Sciatic nerve (tissue), 2 donors: ENCODE measurements at places on chromosomes 16 and 17.

- DNase-seq, result peak; percentile 65
These were observed 38.3 kb downstream of the ABCC12 start for GRCh38 chr16:48117217-48118105.

DNA sequence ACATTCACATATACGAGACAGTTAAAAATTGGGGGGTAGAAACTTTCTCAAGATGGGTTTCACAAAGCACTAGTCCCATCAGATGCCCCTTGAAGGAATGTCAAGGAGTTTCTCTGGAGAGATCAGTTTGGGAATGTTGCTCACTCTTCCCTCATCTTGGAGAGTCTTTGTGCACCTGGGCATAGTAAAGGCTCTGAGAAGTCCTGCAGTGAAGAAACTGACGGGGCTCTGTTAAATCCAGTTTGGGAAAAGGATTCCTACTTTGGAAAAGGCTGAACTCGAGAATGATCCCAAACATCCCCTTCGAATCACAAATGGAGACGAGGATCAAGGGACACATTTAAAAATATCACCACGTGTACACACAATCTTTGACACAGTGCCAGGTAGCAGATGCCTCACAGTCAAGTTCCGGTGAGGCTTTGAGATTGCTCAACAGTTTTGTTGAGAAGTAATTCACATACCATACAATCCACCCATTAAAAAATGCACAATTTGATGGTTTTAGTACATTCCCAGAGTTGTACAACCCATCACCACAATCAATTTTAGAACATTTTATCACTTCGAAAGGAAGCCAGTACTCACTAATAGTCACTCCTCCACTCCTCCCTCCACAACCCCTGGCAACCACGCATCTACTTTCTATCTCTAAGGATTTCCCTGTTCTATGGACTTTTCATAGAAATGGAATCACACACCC lies 203.4 kb upstream of the FOXF1 start:
- no peak for DNase-seq

DNA sequence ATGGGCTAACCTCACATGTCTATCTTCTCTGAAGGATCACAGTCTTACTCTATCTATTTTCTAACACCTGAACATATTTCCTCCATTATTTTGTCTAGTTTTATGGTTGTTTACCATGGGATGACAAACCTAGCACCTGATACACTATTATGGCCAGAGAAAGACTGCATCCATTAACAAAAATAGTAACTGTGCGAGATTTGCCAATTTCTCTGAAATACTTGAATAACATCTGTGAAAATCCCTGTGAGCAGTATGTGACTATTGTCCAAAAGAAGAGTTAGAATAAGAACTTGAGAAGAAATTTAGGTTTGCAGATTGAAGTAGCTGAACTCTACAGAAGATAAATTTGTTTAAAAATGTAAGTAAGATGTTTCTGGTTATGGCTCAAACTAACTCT lies 142.0 kb upstream of the CDH11 start:
- DNase-seq, result no peak

DNA sequence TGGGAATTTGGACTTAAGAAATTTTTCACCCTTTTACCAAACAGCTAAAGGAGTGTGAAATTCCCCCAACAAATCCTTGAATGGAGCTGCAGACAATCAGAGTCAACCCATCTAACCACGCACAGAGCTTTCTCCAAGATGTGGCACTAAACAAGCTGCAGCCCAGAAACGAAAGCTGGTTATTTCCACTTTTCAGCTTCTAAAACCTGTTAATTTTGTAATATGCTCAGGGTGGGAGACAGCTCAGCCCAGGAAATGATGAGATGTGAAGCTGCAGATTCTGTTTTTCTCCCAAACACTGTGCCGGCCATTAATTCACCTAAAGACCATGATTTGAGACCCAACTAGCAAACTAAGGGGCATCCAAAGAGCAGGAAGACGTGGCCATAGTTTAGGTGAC lies 33.2 kb upstream of the ABR start:
- no peak for DNase-seq

GRCh38 chr16:49928176-49929041 lies 72.5 kb upstream of the ZNF423 start:
- DNase-seq, result peak; percentile 42

DNA sequence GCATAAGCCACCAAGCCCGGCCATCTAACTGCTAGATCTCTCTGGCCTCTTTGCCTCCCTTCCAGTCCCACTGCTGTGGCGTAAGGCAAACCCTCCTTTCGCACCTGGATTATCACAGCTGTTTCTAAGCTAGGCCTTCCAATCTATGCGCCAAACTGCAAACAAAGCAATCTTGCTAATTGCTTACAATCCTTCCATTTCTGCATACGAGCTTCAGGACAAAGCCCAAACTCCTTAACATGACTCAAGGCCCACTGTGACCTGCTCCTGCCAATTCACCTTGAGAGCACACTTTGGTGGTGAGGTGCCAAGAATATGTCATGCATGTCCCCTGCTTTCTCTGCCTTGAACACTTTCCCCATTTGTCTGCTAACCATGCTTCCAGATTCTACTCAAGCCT lies 6.0 kb upstream of the ARL5C start:
- no peak for DNase-seq

- no peak for DNase-seq
These were observed 128.4 kb downstream of the ENGASE start for GRCh38 chr17:79203016-79203415.

GRCh38 chr16:52546291-52547003 lies 496 bp downstream of the TOX3 start:
- DNase-seq, result no peak

DNA sequence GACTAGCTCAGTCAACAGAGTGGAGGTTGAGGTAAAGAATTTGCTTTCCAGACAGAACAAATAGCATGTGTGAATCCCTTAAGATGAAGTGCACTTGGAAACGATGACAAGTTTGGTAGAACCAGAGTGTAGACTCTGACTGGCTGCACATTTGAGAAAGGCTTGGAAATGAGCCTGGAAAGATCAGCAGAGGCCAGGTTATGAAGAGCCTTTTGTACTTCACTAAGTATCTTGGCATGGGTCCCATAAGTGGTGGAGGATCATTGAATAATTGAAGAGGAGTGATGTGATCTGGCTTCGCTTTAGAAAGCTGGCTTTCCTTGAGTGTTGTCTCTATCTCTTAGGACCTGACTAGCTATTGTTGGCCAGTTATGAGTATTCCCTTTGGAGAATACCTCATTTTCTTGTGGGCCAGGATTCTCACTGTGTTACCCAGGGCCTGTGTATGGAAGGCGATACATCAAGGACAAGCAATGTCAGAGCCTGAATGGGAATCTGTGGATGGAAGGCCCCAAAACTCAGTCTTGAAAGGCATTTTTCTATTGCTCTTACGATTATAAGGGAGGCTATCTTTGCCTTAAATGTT lies 329.8 kb downstream of the UTP18 start:
- no peak for DNase-seq

DNA sequence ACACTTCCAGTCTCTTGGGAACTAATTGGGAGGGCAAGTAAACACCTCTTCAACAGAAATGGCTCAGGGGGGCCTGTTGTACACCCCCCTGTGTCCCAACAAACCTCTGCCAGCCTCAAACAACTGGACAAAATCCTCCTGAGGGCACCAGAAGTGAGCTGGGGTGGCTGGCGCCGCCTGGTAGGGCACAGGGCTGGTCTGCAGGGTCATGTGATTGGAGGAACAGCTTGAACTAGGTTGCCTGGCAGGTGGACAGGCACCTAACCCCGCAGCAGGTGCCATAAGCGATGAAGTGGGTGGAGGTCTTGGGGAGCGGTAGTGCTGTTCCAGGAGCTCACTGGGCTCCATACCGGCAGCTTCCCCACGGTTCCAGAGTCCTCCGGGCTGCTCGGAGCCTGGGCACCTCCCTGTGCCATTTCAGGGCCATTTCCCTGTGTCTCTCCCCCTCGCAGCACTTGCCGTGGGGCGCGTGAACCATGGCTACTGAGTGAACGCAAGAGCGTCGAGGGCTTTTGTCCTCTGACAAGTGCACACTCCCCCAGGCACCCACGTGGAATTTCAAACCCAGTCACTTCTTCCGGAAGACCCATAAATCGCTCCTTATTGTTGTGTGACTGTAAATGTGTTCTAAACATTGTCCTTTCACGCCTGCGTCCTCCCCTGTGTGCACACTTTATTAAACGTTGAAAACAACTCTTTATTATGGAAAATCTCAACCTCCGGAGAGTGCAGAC lies 101.5 kb downstream of the SEC14L1 start:
- DNase-seq, result no peak

- DNase-seq, result no peak
These were observed 45.7 kb upstream of the FAM20A start for GRCh38 chr17:68646626-68647526.

DNA sequence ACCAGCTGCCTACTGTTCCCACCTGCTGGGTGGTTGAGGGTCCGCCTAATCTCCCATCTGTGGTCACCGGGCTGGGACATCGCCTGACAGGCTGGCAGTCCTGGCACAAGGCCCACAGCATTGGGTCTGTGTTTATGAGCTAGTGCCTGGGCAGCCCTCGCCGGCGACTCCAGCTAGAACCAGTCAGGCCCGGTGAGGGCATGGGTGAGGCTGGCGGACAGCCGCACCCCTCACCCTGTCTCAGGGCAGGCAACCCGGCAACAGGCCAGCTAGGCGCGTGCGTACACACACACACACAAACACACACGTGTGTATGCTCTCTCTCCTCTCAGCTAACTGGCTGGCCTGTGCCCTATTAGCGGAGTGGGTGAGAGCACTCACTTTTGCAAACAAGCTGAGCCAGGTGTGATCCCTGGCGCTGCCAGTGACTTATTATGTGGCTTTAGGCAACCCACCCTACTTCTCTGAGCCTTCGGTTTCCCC lies 10.4 kb downstream of the HSD11B2 start:
- DNase-seq, result no peak

GRCh38 chr17:68612209-68612922 lies 11.2 kb upstream of the FAM20A start:
- DNase-seq, result no peak

- no peak for DNase-seq
These were observed 23.9 kb downstream of the SLC39A11 start for GRCh38 chr17:73068322-73069153.

DNA sequence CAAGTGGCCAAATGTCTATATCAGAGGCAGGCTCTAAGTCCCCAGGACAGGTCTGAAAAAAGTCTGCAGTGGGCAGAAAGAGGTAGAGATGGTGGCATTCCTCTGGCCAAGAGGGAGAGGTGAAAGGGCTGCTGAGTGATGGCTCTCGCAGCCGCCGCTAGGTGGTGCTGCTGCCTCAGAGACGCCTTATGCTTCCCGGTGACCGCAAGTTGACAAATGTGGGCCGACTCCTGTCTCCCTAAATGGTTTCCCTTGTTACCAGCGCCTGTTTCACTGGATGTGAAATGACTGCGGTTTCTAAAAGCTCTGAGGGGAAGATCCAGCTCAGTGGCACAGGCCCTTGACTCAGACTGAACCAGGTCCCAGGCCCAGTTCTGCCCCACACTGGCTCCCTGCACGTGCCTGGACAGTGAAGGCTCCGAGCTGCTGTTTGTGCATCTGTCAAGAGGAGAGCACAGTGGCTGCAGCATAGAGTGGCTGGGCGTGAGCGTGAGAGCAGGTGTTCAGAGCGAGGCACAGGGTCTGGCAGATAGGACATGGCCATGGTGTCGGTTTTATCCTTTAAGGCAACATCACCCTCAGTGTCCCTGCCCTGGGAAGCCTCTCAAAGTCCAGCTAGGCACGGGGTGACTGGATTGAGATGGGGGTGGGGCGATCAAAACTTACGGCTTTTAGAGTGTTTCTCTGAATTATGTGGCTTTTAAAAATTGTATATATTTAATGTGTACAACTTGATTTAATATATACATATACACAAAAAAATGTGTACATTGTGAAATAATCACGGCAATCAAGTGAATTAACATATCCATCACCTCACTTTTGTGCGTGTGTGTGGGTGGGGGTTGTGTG lies 19.9 kb downstream of the CLEC16A start:
- peak; percentile 93 for DNase-seq

- no peak for DNase-seq
These were observed 201.5 kb upstream of the CACNG5 start for GRCh38 chr17:66633317-66633965.

DNA sequence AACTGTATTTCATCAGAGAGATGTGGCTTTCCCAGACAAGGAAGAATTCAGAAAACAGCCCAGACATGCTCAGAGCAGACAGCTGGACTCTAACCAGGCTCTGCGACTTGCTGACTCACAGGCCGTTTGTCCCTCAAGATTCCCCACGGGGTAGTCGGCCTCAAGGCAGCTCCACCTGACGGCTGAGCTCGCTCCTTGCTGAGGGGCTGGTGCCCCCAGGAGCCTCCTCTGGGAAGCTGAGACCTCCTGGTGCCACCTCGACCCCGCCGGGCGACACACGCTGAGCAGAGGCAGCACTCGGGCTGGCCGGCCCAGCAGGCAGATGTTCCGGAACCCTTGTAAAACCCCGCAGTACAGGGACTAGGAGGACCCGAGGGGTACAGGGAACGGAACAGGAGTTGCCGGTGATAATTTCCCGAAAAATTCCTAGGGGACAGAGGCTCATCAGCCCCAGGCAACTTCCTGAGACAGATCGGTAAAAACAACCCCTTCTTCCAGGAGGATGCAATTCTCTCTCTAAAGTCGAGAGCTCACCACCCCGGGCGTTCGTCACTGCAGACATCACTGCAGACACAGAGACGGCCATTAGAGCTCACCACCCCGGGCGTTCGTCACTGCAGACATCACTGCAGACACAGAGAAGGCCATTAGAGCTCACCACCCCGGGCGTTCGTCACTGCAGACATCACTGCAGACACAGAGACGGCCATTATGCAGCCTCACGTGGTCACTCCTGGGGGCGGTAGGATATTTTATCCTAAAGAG lies 19.9 kb downstream of the RPH3AL start:
- DNase-seq, result peak; percentile 62

- no peak for DNase-seq
These were observed 1.2 kb downstream of the HSDL1 start for GRCh38 chr16:84143784-84144199.

DNA sequence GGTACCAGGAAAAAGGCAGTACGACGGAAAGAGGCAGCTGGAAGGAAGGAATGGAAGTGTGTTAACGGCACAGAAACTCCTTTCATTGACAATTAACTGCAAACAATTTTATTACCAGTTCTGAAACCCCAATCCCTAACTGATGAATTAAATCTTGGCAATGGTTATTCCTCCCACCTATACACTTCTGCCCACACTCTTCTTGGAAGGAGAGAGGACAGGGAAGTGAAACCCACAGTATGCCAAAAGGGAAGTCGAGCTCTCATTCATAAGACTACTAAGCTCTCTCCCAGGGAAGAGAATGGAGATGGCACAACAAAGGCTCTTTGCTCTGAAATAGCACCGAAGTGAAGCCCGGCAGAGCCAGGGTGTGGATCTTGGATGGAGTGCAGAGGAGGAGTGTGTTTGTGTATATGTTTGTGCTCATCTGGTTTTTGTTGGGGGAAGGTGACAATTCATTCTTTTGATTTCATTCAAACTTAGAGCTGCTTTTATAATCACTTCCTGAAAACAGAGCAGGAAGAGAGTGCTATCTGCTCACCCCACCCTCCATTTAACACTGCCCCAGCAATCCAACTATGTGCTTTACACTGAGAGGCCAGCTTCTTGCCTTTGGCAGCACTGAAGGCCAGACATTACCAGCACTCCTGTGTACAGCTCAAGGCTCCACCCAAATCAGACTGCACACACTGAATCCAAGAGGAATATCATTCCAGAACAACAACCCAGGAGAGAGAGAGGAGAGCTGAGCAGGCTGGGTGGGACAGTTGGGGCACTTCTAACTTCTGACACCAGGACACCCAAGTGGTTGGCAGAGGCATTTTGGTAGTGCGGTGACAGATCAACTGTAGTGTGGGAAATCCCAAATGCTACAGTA lies 68.7 kb downstream of the HIC1 start:
- no peak for DNase-seq
